ENCODE measurements at places on chromosomes 3 and 15.

DNA sequence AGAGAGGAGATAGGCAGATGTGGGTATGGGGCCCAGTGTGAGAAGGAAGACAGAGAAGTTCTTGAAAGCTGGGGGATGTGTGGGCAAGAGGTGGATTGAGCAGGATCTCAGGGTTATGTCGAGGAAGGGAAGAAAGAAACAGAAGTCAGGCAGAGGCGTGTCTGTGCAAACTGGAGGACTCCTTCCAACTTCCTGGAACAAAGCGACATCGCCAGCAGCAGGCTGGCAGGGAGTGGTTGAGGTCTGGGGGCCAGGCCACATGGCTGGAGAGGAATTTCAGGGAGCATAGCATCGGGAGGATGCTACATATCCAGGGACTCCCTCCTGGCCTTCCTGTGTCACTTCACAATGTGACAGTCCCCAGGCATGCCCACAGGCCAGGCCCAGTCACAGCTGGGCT is 42.9 kb upstream of the MYZAP start:
- DNase-seq = no peak

DNA sequence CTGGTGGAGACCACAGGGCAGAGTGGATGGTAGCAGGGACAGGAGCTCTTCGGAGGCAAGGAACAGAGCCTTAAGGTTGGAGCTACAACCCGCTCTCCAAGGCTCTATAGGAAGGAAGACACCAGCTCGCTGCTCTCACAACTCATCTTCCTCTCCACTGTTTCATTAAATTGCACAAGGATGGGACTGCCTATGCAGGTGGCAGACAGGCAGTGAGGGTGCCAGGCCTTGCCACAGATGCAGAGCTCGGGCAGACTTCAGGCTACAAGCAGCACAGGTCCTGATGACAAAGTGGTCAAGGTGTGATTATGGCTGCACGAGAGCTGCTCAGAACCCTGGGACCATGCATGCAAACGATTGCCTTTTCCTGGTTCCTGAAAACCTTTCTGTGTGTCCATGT is 144.6 kb downstream of the FOXP1 start:
- DNase-seq = no peak

DNA sequence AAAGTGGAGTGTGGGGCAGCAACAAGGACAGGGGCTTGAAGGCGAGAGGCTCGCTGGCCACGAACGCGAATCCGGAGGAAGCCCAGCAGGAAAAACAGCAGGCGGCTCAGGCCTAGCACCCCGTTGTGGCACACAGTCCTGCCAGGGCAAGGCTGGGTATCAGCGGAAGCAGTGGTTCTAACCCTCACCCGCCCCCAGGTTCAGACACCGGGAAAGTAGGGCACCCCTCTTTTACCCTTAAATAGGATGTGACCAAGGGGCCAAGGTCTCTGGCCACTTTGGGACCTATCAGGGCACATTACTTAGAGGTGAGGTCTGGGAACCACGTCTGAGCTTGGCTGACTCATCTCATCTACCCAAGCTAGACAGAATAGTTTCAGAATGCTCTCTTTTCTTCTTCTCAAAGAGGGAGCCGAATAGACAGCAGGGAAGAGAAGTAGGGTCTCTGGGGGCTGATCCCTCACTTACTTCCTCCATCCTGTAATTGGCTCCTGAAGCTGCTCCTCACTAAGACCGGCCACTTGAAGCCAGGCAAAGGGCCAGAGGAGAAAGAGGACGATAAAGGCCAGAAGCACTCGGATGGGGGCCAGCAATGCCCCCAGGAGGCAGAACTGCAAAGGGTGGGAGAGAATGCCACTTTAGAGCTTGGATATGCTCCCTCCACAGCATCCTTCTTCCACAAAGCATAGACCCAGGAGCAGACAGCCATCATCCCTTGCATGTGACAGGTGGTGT is 1.7 kb downstream of the LPCAT4 start:
- peak; percentile 21 for DNase-seq

DNA sequence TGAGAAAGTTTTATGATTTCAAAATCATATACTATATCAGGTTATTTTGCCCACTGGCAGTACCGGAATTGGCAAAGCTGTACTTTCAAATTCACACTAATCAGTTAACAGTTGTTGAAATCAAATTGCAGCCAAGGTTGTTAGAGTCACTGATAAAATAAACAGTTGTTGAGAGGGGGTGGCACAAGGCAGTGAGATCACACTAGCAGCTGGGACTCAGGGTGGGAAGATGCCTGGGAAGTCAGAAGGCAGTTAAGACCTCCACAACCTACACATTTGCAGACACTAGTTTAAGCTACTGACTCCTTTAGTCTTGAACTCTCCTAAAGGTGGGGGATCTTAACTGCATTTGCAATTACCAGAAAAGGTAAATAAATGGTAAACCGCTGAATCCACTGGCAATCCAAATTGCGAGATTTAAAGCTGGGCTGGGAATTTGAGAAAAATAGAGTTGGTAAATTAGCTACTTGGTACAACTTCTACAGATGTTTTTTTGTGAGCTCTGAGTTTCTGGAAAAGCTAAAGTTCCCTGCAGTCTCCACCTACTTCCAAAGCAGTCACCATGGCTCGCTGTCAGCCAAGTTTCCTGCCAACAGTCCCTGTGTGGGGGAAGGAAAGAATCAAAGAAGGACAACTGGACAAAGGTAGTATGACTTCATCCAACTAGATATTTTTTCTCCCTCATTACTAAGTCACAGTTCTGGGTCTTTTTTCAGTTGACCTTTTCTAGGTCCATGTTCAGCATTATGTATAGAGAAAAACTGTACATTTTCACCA is 105.7 kb downstream of the ZNF385D start:
- no peak for DNase-seq

GRCh38 chr3:13689373-13690260 is 140.7 kb downstream of the FBLN2 start:
- no peak for DNase-seq

GRCh38 chr15:58039079-58040035 is 26.2 kb downstream of the ALDH1A2 start:
- DNase-seq = no peak

GRCh38 chr3:77436908-77437307 is 397.0 kb downstream of the ROBO2 start:
- DNase-seq = no peak

GRCh38 chr15:78930577-78931388 is 14.1 kb downstream of the CTSH start:
- DNase-seq = no peak
